Fibroblast of skin of right quadriceps (primary cell): ENCODE measurements at places on chromosomes 5 and 9.
A peak's percentile ranks its signal among the peaks of the same experiment; 100 is the strongest.

- DNase-seq: no peak
These were observed 29.0 kb downstream of the ADRB2 start for GRCh38 chr5:148855249-148856008.

- DNase-seq: no peak
These were observed 14.7 kb downstream of the ASTN2 start for GRCh38 chr9:117400171-117400570.

- no peak for DNase-seq
These were observed 232.5 kb downstream of the GABRB2 start for GRCh38 chr5:161314033-161314432.

GRCh38 chr9:130713286-130713960 is 19.8 kb downstream of the EXOSC2 start:
- no peak for DNase-seq

DNA sequence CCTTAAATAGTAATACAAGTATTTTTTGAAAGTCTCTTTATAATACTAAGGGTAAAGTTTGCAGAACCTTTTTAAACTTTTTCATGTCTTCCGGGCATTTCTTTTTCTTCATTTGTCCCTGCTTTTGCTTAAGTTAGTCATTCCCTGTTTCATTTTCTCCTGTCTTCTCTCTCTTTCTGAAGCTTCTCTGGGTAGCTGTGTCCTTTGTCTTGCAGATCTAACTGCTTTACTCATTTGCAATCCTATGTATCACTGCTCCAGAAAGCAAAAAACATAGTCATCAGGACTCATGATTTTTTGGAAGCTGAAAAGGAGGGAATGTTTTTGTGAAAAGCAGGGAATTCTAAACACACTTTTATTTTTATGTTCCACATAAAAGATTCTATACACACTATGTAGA is 301.7 kb downstream of the MRPS30 start:
- DNase-seq: no peak

DNA sequence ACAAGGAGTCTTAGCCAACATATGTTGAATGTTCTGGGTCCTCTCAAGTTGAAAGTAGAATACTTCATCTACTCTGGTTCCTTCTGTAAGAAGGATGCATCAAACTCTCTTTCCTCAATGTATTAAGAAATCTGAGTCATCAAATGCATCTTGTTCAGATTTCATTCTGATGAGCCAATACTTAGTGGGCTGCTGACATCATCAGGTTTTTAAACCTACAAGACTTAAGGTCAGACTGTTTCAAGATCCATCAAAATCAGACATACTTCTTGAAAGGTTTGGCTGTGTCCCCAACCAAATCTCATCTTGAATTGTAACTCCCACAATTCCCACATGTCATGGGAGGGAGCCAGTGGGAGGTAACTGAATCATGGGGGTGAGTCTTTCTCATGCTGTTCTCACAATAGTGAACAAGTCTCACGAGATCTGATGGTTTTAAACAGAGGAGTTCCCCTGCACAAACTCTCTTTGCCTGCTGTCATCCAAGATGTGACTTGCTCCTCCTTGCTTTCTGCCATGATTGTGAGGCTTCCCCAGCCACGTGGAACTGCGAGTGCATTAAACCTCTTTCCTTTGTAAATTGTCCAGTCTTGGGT is 168.8 kb downstream of the RAPGEF6 start:
- peak; percentile 80 for DNase-seq

- no peak for DNase-seq
These were observed 92.6 kb upstream of the LMX1B start for GRCh38 chr9:126521089-126521488.

DNA sequence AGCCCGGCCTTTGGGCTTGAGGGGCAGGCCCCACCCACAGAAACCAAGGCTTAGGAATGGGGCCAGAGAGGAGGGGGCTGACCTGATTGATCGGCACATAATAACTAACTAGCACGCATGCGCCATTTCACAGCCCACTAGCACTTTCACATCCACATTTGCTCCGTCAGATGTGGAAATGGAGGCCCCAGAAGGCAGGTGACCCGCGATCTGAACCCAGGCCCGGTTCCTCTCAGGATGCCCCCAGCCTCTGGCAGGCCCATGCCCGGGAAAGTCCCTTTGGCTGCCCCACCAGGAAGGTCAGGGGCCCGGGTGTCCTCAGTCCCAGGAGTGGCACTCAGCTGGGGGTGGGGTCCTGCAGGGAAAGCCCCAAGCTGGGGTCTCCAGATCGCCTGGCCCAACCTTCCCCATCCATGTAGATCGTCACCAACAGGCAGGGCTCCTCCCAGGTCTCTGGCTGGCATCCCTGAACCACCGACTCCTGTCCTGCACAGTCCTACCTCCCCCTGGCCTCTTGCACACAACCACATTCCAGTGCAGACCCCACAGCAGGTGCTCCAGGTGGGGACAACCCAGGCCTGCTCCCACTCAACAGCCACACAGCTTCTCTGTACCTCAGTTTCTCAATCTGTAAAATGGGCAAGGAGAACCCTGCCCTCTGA is 46.7 kb downstream of the VAV2 start:
- DNase-seq: no peak
